Body of pancreas (tissue), 4 donors: ENCODE measurements at places on chromosomes 5 and 9. TPM values are rescaled to one million over a fixed set of nuclear protein-coding genes. Genes with fewer than 3 reads are reported as not detected.

DNA sequence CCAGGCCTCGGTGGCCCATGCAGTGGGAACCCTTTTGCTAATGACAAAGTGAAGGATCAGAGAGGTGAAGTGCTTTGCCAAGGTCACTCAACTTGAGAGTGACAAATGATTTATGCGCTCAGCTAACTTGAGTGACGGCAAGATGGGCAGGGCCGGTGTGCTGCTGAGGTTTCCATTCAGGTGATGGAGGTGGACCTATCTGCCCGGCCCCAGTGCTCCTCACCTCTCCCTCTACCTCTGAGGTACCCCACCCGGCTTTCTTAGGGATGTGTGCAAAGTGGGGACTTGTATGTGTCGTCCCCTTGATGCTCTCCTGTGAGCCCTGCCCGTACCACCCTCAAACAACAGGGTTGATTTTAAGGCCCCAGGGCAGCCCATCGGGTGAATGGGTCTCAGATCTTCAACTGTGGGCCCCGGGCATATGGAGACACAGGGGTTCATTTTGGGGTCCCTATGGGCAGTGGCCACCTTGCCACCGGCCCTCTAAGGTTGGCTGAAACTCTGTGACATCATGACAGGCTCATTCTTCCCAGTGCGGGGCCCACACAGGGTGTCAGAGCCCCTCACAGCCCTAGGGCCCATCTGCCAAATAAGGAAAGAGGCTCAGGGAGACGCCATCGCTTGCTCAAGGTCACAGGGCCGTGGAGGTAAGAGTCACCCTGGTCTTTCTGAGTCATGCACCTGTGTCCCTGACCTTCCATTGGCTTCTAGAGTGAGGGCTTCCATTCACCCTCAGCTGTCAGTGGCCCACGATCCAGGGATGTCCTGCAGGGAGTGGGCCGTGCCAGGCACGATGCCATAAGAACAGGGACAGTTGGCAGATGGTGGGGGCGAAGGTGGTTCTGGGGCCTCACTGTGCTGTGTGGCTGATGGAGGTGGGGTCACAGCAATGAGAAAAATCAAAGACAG, 170.6 kb upstream of the MVB12B start:
- no peaks in the 10 kb centered on the region for H3K27me3 ChIP-seq
- H3K27ac ChIP-seq, result no peak overlapping the region
- H3K4me1 ChIP-seq, result peaks cover 7% of the 10 kb centered on the region

GRCh38 chr9:89791754-89792153, 186.9 kb downstream of the GADD45G start:
- no peak overlapping the region for H3K4me3 ChIP-seq
- peaks cover 9% of the 10 kb centered on the region for H3K4me1 ChIP-seq
- H3K36me3 ChIP-seq, result no peaks in the 10 kb centered on the region
- no peak overlapping the region for H3K27ac ChIP-seq
- DNase-seq, result no peak
- H3K27me3 ChIP-seq, result no peaks in the 10 kb centered on the region

Gene PCDHGA12
- 5.4 TPM for total RNA-seq

Gene LCN12
- 1.3 TPM for total RNA-seq

Gene ENTPD2
- 1.3 TPM for total RNA-seq

GRCh38 chr5:33608344-33609041, 167.7 kb downstream of the TARS1 start:
- H3K27ac ChIP-seq, result no peak overlapping the region
- no peaks in the 10 kb centered on the region for H3K36me3 ChIP-seq
- H3K4me3 ChIP-seq, result no peak overlapping the region
- no peak for DNase-seq

- no peak within 1 kb of the TSS for H3K4me3 ChIP-seq
- peak; percentile 71 for DNase-seq
- H3K27ac ChIP-seq, result no peak within 1 kb of the TSS
- no peaks in the 10 kb centered on the region for H3K36me3 ChIP-seq
Observed at GRCh38 chr5:141182248-141182647, at the start of gene PCDHB16. PCDHB16 (plus strand) TSS chr5:141182387; CDS start chr5:141182560, 173 bp downstream.

- no peak overlapping the region for H3K27ac ChIP-seq
- no peaks in the 10 kb centered on the region for H3K27me3 ChIP-seq
- no peak for DNase-seq
- H3K36me3 ChIP-seq, result no peaks in the 10 kb centered on the region
- no peak overlapping the region for H3K4me3 ChIP-seq
Observed at GRCh38 chr5:151463137-151464029, 16.0 kb downstream of the SLC36A1 start.

DNA sequence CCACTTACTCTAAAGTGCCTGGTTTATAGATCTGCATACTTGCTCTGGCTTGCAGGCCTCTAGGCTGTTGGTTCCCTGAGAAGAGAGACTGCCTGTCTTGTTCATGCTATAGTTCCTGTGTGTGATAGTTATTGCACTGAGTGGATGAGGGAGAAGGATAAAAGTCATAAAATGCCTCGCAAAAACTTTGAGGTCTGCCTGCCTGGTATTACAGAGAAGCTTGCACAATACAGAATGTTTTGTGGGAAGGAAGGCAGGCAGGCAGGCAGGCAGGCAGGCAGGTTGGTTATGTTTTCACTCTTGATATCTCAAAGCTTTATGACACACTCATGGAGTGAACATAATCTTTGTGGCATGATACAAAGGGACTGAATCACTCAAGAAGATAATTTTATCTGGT, 287.1 kb downstream of the SLIT3 start:
- H3K4me3 ChIP-seq, result no peak overlapping the region
- H3K4me1 ChIP-seq, result no peaks in the 10 kb centered on the region
- no peak overlapping the region for H3K27ac ChIP-seq
- no peak for DNase-seq
- no peaks in the 10 kb centered on the region for H3K36me3 ChIP-seq
- no peaks in the 10 kb centered on the region for H3K27me3 ChIP-seq

GRCh38 chr9:22379272-22379671, 67.4 kb upstream of the DMRTA1 start:
- no peak for DNase-seq
- H3K27me3 ChIP-seq, result no peaks in the 10 kb centered on the region
- no peaks in the 10 kb centered on the region for H3K36me3 ChIP-seq
- H3K4me1 ChIP-seq, result no peaks in the 10 kb centered on the region
- no peak overlapping the region for H3K4me3 ChIP-seq

Gene SHISAL2B
- total RNA-seq, result 9.9 TPM

DNA sequence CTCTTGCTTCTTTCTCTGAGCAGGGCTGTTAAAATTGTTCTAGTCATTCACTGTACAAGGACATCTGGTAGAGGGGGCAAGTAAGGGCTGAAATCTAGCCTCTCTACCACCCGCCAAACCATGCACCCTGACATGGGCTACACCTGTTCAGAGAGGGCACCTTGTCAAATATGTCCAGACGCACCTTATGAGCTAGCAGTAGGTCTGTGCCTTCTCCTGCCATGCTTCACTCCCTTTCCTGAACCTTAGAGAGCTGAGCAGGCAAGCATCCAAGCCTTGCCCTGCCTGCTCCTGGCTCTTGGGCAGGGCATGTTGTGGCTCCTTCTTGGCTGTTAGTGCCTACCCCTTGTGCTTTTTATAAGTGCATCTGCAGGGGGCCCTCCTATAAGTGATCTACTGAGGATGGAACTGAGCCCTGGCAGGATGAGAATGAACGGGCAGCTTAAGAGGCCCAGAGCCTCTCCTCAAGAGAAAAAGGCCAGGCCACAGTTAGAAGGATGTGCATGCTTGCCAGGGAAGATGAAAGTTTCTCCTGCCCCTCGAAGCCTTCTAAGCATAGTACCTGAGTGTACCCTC, 3.8 kb upstream of the NEUROG1 start:
- no peak for DNase-seq
- no peak overlapping the region for H3K27ac ChIP-seq
- no peak overlapping the region for H3K4me3 ChIP-seq
- no peaks in the 10 kb centered on the region for H3K36me3 ChIP-seq
